Activated T-cell treated with anti-CD3 and anti-CD28 coated beads, Interleukin-2, amount 50 U/mL, for 24 hours (primary cell): ENCODE measurements at places on chromosomes 11 and 22.

DNA sequence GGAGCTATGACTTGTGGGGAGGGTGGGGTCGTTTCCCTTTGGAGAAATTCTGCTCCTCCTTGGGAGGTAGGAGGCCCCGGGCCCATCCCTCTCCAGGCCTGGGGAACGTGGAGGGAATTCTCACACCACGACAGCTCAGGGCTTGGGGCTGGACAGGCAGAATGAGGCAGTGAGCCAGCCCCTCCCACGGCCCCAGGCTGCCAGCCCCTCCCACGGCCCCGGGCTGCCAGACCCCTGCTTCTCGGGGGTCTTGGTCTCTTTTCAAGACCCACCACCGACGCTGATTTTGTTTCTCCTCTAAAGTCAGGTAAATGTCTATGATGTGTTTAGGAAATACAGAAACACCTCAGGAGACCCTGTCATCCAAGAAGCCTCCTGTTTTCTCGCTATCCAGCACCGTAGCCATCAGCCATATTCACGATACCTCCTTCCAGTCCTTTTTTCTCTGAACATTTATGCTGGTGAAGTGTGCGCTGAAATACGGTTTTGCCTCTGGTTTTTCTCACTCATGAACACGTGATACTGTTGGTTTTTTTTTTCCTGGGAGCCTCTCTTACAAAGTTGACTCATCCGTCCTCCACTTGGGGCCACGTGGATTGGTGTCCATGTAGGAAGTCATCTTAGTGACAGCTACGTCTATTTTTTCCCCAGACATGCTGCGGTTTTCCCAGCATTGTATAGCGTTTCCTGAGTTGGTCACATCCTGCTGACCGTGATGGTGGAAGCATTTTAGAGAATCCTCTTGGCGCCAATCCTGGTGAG lies 1219.6 kb downstream of the BRD1 start:
- no peak for DNase-seq

- DNase-seq = no peak
Measured at GRCh38 chr11:113979431-113979830, 4.5 kb downstream of the HTR3A start.

DNA sequence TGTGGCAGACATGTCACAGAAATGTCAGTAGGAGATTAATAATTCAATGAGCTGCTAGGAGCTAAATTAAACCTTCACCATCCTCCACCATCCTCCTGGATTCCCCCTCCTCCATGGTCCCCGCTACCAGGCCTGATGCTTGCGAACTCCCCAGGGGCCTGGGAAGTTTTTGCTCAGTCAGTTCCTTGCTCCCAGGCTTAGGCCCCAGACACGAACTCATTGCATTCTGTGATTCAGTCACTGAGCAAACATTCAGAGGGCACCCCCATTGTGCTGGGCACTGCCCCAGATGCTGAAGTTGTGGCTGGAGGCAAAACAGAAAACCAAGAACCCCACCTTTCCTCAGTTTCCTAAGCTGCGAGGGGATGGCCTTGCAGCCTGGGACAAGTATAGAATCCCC lies 14.3 kb downstream of the NPTXR start:
- no peak for DNase-seq

DNA sequence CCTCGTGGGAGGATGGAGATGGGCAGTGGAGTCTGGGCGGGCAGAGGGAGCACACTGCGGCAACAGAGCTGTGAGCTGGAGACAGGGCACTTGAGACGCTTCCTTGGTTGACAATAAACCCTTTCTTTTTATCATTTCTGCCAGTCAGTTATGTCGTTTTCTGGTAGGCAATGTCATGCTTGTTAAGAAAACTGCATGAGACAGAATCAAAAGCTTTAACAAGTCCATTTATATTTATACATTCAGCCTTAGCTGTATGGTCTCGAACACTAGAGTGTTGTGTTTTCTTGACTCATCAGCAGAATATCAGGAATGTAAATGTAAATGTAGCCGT lies 31.9 kb downstream of the PPFIA1 start:
- no peak for DNase-seq

GRCh38 chr22:27148055-27148454 lies 490.7 kb downstream of the MIAT start:
- DNase-seq = no peak

GRCh38 chr11:353179-353873 lies 16.0 kb upstream of the B4GALNT4 start:
- no peak for DNase-seq

- DNase-seq = no peak
Measured at GRCh38 chr22:25176799-25177198, 22.9 kb upstream of the CRYBB3 start.

DNA sequence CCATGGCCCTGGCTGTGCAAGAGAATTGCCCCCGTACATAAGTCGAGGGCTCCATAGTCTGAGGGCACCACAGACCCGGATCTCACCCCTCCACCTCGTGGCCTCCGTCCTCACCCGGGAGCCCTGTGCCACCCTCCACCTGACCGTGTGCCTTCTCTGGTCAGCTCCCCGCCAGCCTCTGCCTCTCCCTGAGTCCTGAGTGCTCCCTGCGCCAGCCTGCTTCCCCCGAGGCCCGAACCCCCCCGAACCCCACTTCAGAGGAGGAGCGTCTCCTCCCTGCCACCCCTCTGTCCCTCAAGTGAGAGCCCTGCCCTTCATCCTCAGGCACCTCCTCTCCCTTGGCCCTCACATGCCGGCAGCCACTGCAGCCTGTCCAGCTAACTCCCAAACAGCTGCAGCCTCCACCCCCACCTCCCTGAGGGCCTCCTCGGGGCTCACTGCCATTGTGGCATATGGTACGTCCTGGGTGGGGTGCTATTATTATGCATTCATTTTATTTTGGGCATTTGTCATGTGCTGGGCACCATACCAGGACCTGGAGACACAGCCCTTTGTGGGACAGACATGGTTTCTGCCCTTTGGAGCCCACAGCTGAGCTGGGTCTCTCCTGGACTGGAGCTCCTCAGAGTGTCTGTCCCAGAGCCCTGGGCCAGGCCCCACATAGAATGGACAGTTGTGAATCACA lies 67.2 kb downstream of the MYO7A start:
- no peak for DNase-seq

- no peak for DNase-seq
Measured at GRCh38 chr11:19683141-19683805, 29.4 kb upstream of the NAV2 start.

DNA sequence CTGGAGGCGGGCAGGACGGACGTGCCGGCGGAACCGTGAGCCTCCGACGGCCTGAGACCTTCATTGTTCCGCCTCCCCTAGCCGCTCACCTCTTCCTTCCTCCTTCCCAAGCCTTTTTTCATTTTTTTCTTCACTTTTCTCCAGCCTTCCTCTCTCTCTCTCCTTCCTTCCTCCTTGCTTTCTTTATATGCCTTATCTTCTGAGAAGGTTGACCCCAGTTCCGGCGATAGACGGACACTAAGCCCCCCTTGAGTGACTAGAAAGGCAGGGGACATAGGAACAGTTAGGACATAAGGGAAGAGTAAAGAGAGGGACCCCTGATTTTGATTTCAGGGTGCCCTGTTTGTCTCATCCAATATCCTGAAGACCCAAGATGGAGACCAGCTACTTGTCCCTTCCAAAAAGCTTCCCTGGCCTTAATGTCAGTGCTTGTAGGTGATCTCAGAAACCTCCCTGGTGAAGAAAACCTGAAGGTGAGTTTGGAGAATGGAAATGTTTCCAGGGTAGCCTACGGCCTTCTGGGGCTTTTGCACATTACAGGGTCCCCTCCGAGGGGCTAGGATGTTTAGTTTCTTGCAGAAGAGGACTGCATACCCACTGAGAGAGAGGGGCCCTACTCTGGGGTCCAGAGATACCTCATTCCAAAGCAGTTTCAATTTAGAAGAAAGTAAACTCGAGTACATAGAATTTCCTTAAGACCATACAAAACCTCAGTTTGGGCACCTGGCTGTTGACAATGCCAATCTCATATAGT lies 3.5 kb downstream of the ADM start:
- no peak for DNase-seq

- no peak for DNase-seq
Measured at GRCh38 chr22:46598737-46599424, 21.3 kb upstream of the GRAMD4 start.

DNA sequence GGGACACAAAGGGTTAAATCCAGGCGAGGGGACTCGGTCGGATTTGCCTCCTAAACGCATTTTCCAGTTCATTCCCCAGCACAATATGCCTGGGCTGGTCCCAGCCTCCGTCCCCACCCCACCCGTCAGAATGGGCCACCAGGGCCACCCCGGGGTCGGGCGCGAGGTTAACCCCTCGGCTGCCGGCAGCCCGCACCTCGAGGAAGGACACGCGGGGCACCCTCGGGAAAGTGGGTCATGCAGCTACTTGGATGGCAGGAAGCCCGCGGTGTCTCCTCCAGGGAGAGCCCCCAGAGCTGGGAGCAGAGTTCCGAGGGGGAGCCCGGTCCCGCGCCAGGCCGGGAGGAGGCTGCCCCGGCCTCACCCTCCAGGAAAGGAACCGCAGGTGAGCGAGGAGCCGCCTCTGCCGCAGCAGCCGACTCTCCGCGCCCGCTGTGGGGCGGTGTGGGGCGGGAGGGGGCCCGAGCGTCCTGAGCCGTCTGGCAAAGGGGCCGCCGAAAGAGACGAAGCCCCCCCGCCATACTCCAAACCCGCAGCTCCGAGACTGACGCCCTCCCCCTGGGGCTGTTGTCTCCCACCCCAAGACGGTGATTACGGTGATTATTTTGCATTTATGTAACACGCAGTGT lies 1.4 kb downstream of the NECTIN1 start:
- peak; percentile 47 for DNase-seq

GRCh38 chr11:86781546-86781945 lies 18.8 kb upstream of the PRSS23 start:
- DNase-seq = no peak

- peak; percentile 78 for DNase-seq
Measured at GRCh38 chr22:37303821-37304274, 21.5 kb downstream of the CYTH4 start.

- no peak for DNase-seq
Measured at GRCh38 chr11:10597877-10598351, 29.4 kb upstream of the LYVE1 start.

DNA sequence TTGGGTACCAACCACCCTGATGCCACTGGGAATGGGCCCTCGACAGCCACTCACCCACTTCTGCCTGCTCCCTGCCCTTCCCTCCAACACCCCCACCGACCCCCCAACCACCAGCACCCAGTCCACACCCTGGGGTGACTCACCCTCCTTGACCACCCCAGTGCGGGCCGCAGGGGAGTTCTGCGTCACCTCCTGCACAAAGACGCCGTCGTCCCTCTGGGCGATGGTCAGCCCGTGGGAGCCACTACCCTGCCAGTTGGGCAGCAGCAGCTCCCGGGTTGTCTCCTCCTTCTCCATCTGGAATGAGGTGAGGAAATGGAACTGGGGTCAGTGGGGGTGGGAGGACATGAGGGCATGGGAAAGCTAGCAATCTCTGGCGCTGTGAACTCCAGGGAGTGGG lies 10.8 kb downstream of the AHNAK start:
- no peak for DNase-seq

- no peak for DNase-seq
Measured at GRCh38 chr11:93196816-93197379, 893 bp downstream of the SLC36A4 start.

DNA sequence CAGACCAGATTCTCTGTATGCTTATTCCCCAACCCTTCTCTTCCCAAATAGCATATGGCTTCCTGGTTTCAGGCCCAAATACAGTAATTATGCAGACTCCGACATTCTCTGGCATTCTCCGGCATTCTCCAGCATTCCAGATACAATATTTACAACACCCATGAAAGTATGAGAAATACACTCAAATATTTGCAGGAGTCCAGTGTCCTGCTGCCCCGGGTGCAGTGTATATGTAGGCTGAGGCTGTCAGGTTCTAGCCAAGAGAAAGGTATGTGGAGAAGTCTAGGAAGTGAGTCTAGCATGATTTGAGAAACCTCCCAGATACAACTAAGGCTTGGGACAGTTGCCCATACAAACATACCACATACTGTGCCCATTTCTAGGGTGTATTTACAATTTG lies 160.7 kb downstream of the SOX6 start:
- no peak for DNase-seq

DNA sequence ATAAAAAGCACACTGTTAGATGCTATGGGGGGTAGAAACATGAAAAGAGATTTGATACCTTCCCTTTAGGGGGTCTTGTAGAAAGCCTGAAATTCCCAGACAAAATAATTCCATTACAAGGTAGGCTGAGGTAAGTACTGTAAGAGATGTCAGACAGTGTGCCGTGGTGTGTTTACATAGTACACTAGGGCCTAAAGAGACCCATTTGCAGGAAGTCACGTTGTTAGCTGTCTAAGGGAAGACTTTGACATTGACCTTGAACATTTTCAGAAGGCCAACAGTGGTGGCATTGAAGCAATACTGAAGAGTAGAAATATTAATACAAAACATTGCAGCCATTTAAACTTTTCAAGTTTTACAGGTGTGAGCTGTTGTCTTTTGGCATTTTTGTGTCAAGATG lies 30.8 kb downstream of the EXT2 start:
- no peak for DNase-seq

GRCh38 chr22:28373831-28374230 lies 305.8 kb downstream of the TTC28 start:
- no peak for DNase-seq

- DNase-seq = no peak
Measured at GRCh38 chr22:30887861-30888260, 80.7 kb downstream of the MORC2 start.

DNA sequence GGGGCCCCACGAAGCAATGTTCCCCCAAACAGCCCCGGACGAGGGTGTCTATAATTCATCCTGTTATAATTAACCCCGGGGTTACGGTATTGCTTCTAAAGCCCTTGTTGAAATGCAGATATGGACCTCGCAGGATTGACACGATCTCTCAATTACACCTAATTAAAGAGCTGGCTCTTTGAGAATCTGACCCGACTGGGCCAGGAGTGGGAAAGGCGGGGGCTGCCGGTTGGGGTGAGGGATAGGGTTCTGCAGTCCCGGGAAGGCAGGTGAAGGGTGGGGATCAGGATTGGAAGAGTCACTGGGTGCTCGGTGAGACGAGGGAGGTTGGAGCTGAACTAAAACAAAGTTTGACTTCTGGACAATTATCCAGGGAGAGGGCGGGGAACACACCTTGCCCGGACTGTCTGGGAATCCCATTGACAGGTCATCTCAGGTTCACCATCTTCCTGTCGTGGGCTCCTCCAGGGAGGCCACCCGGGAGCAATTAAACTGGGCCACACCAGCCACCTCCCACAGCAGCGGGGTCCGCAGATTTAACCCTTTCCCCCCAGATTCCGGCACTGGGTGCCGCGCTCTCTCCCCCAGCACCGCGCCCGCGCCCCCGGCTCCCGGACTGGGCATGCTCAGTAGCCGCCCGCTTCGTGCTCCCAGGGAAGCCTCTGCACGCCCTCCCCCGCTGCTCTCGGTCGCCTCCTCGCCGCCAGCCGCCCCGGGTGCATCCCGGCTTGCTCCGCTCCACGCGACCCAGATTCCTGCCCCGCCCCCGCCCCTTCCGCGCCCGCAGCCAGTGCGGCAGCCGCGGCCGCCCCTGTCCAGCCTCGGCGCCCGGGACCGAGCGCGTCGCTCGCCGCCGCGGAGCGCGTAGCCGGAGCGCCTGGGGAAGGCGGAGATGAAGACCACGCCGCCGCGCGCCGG lies at the start of gene ELMOD1:
TSS of gene ELMOD1 (plus strand) at position 688 of the 918 bp plus-strand sequence. CDS start 27,043 bp downstream, outside the sequence.
- DNase-seq = peak; percentile 40
